NCI-H526 (cell line): ENCODE measurements at places on chromosomes 11 and 22.
A peak's percentile ranks its signal among the peaks of the same experiment; 100 is the strongest.

GRCh38 chr11:111378185-111378860 lies 752 bp downstream of the POU2AF1 start:
- peak; percentile 33 for DNase-seq

DNA sequence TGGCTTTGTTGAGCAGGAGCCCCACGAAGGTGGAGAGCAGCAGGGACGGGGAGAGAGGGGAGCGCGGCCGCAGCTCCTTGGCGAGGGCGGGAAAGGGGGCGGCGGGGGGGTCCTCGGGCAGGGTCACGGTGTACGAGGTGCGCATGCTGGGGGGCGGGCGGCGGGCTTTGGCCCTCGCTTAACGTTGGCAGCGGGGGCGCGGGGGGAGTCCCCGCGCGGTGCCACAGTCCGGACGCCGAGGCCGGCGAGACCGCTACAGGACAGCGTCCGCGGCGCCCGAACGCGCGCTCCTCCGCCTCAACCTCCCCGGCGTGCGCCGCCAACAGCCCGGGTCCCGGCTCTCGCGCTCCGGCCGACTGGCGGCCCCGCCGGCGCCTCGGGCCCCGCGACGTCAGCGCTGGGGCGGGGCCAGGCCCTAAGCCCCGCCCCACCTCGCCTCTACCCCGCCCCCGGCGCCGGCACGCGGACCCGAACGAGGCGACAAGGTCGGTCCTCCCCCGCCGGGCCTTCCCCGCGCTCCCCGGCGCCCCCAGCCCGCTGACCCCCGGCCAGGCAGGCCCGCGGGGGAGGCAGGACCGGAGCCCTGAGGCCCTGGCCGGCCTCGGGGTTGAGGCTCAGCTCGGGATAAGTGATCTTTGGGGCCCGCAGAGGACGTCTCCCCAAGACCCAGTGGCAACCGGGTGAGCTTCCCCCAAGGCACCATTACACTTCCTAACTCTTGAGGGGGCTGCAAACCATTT lies 17.5 kb downstream of the USP2 start:
- peak; percentile 92 for DNase-seq

- no peak for DNase-seq
Observed at GRCh38 chr11:109088086-109088485, 333.9 kb upstream of the C11orf87 start.

GRCh38 chr11:126464796-126465195 lies 109.3 kb downstream of the ST3GAL4 start:
- no peak for DNase-seq

DNA sequence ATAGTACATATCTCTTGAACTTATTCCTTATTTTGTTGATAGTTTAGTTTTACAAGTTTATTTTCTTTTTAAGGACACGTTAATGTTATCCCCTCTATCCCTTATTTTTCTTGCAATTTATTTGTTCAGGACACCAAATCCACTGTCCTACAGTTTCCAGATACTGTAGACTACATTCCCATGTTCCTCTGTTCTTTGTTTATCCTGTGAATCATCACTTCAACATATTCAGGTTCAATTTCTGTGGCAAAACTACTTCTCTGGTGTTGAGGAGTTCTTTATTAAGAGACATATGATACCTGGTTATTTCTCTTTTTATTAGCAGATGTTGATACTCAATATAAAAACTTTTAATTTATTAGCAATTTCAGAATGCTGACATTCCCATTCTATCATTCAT lies 72.8 kb upstream of the CLNS1A start:
- no peak for DNase-seq

- no peak for DNase-seq
Observed at GRCh38 chr22:38802671-38803121, 8.8 kb upstream of the DNAL4 start.

GRCh38 chr11:64186492-64187165 lies 658 bp downstream of the STIP1 start:
- peak; percentile 46 for DNase-seq

DNA sequence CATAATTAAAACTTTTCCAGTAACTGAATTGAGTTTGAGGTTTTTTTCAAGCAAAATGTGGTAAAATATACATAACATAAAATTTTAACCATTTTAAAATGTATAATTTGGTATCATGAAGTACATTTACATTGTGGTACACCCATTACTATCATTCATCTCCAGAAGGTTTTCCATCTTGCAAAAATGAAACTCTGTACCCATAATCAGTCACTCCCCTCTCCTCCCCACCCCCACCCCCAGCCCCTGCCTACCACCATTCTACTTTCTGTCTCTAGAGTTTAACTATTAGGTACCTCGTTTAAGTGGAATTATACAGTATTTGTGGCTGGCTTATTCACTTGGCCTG lies 63.7 kb downstream of the MICAL2 start:
- no peak for DNase-seq
